NCI-H460 (cell line): ENCODE measurements at places on chromosomes 4 and X. TPM values are rescaled to one million over a fixed set of nuclear protein-coding genes. Genes with fewer than 3 reads are reported as not detected.

The F8A1 gene
- 20.6 and 25.8 TPM in 2 replicates for total RNA-seq

The ATOH1 gene
- not detected in 2 replicates for total RNA-seq

The PLAC8 gene
- total RNA-seq = 9.7 and 9.9 TPM in 2 replicates

The CENPVL1 gene
- not detected in 2 replicates for total RNA-seq

The ARHGAP10 gene
- total RNA-seq = 5.1 and 5.3 TPM in 2 replicates

The BMPR1B gene
- 0.20 and 0.27 TPM in 2 replicates for total RNA-seq

The HTN3 gene
- total RNA-seq = not detected in 2 replicates

The MAP3K15 gene
- 2.5 and 2.6 TPM in 2 replicates for total RNA-seq

The PCDH7 gene
- 5.7 TPM in 2 replicates for total RNA-seq

The XPNPEP2 gene
- total RNA-seq = not detected in 2 replicates

The NLRP2B gene
- not detected in 2 replicates for total RNA-seq

The VCX gene
- not detected in 2 replicates for total RNA-seq

The SSX1 gene
- total RNA-seq = not detected in 2 replicates

The XAGE3 gene
- not detected in 2 replicates for total RNA-seq

The SLITRK4 gene
- 95.2 and 109 TPM in 2 replicates for total RNA-seq

The ETDC gene
- total RNA-seq = not detected in 2 replicates

The KCND1 gene
- 0.58 and 0.72 TPM in 2 replicates for total RNA-seq

The FAM53A gene
- 1.3 and 2.1 TPM in 2 replicates for total RNA-seq

The ADGRG4 gene
- not detected in 2 replicates for total RNA-seq

The GPAT3 gene
- 69.2 and 80.5 TPM in 2 replicates for total RNA-seq

The ADH6 gene
- not detected in 2 replicates for total RNA-seq

The SLIT2 gene
- not detected in 2 replicates for total RNA-seq

The SPINK2 gene
- not detected in 2 replicates for total RNA-seq

The TBX22 gene
- not detected in 2 replicates for total RNA-seq

The EMCN gene
- total RNA-seq = not detected in 2 replicates

The TRIML2 gene
- 34.9 and 56.7 TPM in 2 replicates for total RNA-seq

The CDS1 gene
- total RNA-seq = 0.32 TPM in 2 replicates

The CXCL11 gene
- not detected in 2 replicates for total RNA-seq

The CXCL5 gene
- total RNA-seq = 155 and 183 TPM in 2 replicates

The IL15 gene
- 4.6 and 5.9 TPM in 2 replicates for total RNA-seq

The TEX11 gene
- total RNA-seq = 0.12 and 0.42 TPM in 2 replicates

The UGT2B15 gene
- total RNA-seq = not detected in 2 replicates

The NAP1L2 gene
- 2.2 and 4.6 TPM in 2 replicates for total RNA-seq

The MAGEA6 gene
- total RNA-seq = not detected in 2 replicates
